ENCODE measurements at places on chromosomes 16 and 17. TPM values are rescaled to one million over a fixed set of nuclear protein-coding genes. Genes with fewer than 3 reads are reported as not detected.

GRCh38 chr17:750431-751037 is 1.5 kb downstream of the GEMIN4 start:
- DNase-seq: no peak

GRCh38 chr16:53087101-53087500 is 32.3 kb downstream of the CHD9 start:
- no peak for DNase-seq

- no peak for DNase-seq
These were observed 377 bp downstream of the USP32 start for GRCh38 chr17:60391471-60392041.

GRCh38 chr17:58263773-58264172 is 17.0 kb downstream of the MPO start:
- no peak for DNase-seq

The KRT39 gene
- 0.44 TPM for total RNA-seq

The ARSG gene
- total RNA-seq: 2.4 TPM

The IGFALS gene
- total RNA-seq: not detected

- peak; percentile 38 for DNase-seq
These were observed 35.8 kb upstream of the SNN start for GRCh38 chr16:11632455-11632939.

The HASPIN gene
- total RNA-seq: 11.8 TPM

DNA sequence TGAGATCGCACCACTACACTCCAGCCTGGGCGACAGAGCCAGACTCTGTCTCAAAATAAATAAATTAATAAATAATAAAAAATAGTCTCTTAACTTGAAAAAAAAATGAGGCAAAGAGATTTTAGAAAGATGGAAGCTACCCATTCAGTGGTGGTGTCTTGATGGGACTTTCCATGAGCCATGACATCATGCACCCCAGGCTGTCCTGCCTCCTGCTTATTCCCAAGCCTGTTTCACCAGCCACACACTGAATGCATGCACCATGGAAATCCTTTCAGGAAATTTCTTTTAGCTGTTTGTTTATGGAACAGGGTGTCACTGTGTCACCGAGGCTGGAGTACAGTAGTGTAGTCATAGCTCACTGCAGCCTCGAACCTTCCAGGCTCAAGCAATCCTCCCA is 8.9 kb upstream of the DLX3 start:
- DNase-seq: no peak

The TMEM114 gene
- not detected for total RNA-seq

The CASKIN1 gene
- total RNA-seq: 1.4 TPM

The TRAF4 gene
- total RNA-seq: 202 TPM

The BCAS3 gene
- 14.2 TPM for total RNA-seq

DNA sequence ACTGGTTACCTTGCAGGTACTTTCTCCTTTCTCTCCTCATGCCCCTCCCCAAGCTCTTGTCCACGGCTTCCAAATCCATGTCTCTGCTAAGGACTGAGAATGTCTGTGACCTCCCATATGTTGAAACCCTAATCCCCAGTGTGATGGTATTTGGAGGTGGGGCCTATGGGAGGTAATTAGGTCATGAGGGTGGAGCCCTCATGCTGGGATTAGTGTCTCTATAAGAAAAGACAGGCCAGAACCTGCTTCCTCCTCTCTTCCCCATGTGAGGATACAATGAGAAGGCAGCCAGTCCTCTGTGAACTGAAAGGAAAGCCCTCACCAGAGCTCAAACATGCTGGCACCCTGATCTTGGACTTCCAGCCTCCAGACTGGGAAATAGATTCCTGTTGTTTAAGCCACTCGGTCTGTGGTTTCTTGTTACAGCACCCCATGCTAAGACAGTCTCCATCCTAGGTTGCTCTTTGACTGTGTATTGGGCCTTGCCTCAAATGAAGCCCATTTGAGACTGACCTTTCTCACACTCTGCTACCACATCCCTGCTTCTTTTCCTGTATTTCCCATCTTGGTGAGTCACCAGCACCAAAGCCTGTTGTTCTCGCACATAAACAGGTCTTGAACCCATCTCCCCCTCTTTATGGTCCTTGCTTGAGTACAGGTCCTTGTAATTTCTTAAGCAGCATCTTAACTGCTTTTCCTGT is 135.0 kb downstream of the CDK5R1 start:
- no peak for DNase-seq

DNA sequence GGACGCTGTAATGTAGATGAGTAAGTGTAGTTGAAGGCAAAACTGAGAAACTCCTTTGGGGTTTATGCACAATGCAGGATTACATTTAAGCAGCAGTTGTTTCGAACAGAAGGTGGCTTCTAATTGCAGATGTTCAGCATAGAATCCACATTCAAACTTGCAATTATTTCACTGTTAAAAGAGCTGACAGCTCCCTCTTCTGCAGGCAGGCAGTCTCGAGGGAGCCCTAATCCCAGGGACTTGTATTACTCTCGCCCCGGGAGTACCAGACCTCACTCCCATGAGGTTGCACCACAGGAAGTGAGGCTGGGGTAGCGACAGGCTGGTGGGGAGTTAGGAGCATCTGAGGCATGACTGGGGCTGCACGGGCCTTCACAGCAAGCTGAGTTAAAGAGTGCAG is 484.3 kb upstream of the EEF2KMT start:
- DNase-seq: no peak

The DCUN1D3 gene
- 21.0 TPM for total RNA-seq

- DNase-seq: no peak
These were observed 667 bp upstream of the KIF19 start for GRCh38 chr17:74325376-74325742.

DNA sequence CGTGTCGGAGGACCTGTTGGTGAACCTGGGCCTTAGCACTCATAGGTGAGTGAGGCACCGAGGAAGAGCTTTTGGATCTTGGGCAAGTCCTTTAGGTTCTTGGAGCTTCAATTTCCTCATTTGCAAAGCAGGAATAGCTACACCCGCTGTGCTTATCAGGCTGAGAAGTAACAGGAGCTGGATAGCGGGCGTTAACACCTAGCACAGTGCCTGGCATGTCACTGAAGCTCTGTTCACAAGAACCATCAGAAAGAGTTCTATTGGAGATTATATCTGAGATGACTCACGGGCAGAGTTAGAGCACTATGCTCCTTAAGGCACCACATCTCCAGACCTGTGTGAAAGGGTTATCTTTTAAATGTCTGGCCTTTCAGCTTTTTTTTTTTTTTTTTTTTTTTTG is 12.8 kb downstream of the MEOX1 start:
- no peak for DNase-seq

DNA sequence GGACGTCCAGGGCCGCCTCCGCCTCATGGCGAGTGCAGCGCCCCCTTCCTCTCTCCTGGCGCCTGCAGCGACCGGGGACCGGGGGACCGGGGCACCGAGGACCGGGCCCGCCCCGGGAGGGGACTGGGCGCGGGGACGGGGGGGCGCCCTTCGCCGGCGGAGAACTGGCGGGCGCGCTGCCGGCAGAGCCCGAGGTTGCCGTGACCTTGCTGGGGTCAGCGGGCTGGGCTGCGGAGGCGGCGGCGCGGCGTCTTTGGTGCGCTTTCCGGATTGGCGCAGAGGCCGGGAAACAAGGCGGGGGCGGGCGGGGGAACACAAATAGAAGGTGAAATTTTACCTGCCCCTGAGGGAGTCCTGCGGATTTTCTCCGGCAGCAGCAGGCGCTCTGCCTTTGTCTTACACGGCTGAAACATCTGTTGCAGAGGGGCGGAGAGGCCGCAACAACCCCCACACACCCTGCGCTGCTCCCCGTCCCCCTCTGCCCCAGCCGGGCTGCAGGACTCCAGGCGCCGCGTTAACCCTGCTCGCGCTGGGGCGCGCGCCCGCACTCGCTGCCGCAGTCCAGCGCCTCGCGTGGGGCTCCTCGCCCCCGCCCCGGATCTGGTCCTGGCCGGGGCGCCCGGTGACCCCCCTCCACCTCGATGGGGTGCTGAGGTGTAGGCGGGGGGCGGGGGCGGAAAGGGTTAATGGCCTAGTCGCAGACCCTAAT is 53.5 kb downstream of the SREBF1 start:
- peak; percentile 49 for DNase-seq

GRCh38 chr17:83064021-83064731 is 15.2 kb upstream of the METRNL start:
- DNase-seq: no peak

DNA sequence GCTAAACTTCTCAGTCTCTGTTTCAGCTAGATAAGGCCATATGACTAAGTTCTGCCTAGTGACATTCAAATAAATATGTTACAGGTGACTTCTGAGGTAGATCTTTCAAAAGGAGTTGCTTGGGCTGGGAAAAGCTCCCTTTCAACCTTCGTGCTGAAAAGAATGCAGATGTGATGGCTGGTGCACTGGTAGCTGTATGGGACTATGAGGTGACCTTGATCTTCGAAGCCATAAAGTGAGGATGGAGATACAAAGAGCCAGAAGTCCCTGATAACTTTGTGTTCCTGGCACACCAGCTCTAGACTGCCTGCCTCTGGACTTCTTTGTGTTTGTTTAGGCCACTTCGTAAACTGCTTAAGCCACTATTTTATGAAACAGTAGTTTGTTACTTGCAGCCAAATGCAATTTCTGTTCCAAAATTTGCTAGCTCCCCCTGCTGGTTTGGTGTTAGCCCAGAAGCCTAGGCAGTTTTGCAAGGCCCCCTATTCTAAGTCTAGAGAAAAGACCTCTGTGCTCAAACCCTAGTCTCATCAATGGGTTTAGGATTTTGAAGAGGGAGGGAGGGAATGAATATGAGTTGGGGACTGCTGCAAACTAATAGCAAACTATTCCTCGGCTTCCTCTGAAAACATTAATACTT is 23.3 kb upstream of the ERCC4 start:
- DNase-seq: peak; percentile 33

DNA sequence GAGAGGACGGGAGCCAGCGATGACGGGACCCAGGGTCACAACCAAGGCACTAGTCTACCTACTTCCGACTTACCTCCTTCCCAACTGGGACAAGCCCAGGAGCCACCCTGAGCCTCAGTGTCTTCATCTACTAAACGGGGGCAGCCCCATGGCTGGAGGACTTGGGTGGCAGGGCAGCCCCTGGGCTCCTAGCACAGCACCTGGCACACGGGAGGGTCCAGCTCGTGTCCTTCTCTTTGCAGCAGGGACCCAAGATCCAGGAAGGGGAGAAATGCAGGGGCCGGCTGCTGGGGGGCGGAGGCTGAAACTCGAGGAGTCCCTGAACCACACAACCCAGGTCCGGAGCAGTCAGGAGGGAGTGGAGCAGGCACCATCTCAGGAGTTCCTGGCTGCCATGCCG is 63.2 kb downstream of the ABR start:
- no peak for DNase-seq

GRCh38 chr17:19365833-19366636 is 3.5 kb upstream of the B9D1 start:
- DNase-seq: no peak

DNA sequence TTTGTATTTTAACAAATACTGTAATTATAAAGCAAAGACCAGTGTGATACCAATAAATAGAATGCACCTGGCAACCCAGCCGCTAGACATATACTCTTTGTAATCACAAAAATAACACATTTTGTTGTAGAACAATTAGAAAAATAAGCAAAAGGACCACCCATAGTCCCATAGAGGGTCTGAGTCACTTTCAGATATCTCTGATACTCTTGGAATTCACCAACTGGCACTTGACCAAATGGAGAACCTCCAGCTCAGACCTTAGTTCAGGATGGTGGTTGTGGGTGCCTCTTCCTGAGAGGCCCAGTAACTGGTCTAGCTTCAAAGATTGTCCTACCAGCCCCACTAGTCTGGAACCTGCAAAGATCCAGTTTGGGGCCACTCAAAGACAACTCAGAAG is 789 bp upstream of the TERF2 start:
- DNase-seq: no peak

The TAT gene
- not detected for total RNA-seq

DNA sequence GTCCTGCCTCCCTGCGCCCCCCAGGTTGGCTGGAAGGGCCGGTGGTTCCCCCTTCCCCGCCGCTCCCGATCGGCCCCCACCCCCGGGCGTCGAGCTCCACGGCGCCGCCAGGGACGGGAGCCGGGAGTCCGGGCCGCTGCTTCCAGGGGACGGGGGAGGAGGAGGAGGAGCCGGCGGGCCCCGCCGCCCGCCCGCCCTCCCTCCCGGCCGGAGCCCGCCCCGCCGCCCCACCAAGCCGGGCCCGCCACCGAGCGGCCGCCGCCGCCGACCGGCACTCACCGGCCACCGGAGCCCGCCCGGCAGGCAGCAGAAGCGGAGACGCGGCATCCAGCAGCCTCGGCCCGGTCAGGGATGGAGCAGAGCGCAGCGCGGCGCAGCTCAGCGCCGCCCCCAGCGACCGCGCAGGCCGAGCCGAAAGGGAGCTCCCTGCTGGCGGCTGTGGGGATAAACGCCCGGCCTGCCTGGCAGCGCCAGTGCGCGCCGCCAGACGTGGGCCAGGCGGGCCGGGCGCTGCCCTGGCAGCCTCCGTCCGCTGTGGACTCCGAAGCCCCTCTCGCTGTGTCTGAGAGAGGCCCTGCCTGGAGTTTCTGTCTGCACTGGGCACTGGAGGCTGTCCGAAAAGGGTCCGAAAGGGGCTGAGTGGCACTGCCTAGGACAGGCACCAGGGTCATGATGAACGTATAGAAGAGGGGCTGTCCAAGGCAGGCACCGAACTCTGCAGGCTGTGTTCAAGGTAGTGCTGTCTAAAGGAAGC is at the start of gene MYO18A:
MYO18A (minus strand) TSS at position 365 of the 754 bp plus-strand sequence. CDS start 13,458 bp downstream, outside the sequence.
- DNase-seq: peak; percentile 89

DNA sequence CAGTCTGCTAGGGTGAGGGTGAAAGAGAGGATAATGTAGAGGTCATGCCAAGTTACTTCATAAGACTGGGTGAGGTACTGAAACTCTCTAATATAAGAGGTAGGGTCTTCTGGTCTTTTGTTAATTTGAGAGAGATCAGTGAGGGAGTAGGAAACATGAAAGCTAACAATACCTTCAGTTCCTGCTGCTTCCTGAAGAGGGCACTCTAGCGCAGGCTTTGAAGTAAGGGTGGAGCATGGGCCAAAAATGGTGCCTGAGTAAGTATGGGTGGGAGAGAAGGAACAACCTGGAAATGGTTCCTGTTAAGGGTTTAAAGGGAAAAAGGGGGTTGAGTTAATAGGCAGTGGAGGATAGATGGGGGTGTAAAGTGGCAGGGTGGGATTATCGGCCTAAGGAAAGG is 2449.5 kb downstream of the TP53TG3F start:
- DNase-seq: no peak

- DNase-seq: no peak
These were observed 10.9 kb downstream of the SLC13A2 start for GRCh38 chr17:28484296-28484695.

The KRTAP2-2 gene
- not detected for total RNA-seq

DNA sequence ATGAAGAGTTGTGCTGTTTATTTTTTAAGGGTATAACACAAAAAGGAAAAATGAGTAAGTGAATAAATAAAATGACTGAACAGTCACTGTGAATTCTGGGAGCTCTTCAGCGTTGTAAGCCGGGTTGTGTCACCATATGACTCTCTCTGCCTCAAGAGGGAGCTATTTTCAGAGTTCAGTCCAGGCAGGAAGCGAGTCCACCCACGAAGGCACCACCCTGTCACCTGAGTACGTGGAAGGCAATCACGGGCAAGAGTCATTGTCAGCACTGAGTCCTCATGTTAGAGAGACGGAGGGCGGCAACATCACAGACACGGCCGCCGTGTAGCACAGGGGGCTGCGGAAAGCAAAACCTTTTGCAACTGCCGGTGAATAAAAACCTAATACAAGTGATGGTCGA is 227.6 kb downstream of the UTP18 start:
- DNase-seq: peak; percentile 11

- DNase-seq: no peak
These were observed 5.5 kb upstream of the MXRA7 start for GRCh38 chr17:76716146-76716838.

Data from Calu3 (cell line).